ENCODE measurements at places on chromosomes 13 and 19.

- no peak for DNase-seq
Observed at GRCh38 chr19:37914908-37915307, 7.9 kb downstream of the SIPA1L3 start.

GRCh38 chr13:67833564-67833963, 603.4 kb upstream of the PCDH9 start:
- no peak for DNase-seq

DNA sequence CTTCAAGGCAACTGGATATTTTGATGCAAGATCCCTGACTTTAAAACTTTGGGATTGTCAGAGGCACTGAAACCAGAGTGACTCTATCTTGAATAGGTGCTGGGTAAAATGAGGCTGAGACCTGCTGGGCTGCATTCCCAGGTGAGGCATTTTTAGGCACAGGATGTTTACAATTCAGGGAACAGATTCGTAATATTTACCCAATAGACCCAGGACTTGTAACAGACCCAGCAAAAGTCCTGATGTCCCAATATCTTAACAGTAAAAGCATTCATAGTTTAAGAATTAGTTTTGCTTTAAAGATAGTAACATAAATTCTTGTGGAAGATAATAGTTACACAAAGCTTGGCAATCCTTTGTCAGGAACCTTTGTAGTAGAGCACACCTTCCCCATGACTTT, 166.2 kb downstream of the FGF14 start:
- no peak for DNase-seq

- DNase-seq: no peak
Observed at GRCh38 chr13:113533161-113533840, 42.8 kb upstream of the DCUN1D2 start.

DNA sequence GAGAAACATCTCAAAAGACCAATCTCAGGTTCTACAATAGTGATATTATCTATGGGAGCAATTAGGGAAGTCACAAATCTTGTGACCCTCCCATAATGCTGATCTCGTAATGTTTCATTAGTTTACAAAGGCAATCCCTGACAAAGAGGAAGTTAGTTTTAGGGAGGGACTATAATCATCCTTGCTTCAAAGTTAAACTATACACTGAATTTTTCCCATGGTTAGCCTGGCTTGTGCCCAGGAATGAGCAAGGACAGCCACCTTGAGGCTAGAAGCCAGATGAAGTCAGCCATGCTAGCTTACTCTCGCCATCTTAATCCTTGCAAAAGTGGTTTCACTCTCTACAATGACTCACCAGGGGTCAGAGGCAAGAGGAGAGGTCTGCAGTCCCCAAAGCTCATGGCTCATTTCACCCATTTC, 5.4 kb downstream of the CEACAM3 start:
- DNase-seq: no peak

DNA sequence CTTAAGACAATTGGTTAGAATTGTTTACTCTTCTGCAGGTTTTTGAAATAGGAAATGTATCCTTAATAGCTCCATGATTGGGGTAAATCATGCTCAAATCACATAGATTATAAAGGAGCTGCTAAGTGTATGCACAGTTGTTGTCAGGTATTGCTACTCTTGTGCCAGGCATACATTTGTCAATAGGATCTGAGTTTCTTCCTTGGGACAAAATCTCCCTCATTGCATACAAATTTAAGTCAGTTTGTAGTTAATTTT, 109.3 kb upstream of the MLNR start:
- no peak for DNase-seq

DNA sequence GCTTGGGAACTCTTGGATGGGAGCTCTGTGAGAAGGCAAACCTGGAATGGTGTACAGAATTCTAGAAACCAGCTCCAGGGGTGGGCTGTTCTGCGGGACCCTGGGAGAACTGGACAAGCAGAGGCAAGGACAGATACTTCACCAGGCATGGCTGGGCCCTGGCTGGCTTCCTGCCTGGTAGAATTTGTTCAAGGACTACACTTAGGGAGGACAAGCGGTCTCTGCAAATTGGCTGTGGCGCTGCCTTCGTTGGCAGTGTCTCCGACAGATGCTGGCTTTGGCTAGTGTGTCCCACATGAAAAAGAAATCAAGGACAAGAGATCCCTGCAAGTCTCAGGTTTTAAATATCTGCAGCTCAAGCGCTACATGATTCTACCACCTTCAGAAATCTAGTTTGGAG, 12.4 kb downstream of the CEBPG start:
- no peak for DNase-seq

Measured in astrocyte of the cerebellum (primary cell).